ENCODE measurements at places on chromosomes 1 and 21. TPM values are rescaled to one million over a fixed set of nuclear protein-coding genes. Genes with fewer than 3 reads are reported as not detected.

GRCh38 chr1:219550201-219550600 is 62.7 kb downstream of the ZC3H11B start:
- no peak for DNase-seq

DNA sequence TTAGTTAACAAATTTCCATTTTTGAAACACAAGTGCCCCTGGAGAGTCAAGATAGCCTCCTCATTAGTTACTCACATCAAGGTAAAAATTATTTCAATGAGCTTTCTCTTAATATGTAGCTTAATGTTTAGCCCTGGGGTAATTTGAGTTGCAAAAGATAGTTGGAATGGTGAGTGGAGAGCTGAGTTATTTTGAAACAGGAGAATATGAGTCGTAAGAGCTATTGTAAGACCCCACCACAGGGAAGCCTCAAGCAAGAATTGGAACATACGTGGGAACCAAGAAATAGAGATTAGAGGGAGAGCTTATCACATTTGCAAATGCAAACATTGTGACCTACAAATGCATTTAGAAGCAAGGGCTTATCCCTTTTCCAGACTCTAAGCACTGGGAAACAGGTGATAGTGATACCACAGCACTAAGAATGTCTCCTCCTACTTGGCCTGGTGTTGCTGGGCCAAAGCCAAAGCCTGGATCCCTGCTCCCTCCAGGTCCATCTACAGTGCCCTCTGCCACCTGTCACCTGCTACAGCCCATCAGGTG is 635.1 kb downstream of the PTPRC start:
- DNase-seq: no peak

- no peak for DNase-seq
Measured at GRCh38 chr1:220970311-220970710, 91.1 kb downstream of the HLX start.

- DNase-seq: no peak
Measured at GRCh38 chr1:182366596-182366995, 25.0 kb downstream of the GLUL start.

GRCh38 chr1:89499320-89499719 is 25.3 kb upstream of the LRRC8B start:
- DNase-seq: no peak

The USH2A gene
- 0.04 TPM for total RNA-seq

The LCE1F gene
- total RNA-seq: not detected

Data from mesothelial cell of epicardium (in vitro differentiated cells).